ENCODE measurements at places on chromosomes 7 and 10.

GRCh38 chr10:2475711-2476217 is 591.6 kb upstream of the PFKP start:
- DNase-seq, result no peak

DNA sequence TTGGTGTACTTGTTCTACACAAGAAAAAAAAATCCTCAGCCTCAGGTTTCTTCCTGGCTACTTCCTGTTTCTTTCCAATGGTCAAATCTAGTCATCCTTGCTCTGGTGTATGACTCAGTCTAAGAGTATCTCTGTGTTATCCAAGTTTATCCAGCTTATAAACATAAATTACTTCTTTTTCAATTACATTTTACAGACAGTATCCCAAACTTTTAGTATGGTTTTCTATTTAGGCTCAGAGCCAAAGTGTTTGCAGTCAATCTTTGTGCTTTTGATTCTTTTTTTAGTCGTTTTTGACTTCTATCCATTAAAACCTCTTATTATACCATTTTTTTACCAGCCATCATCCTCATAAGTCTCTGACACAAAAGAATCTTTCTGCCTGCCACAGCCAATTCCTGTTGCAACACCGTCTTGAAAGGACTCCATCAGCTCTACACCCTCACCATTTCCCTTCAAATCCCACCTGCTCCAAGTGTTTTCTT is 294.6 kb downstream of the PTEN start:
- no peak for DNase-seq

DNA sequence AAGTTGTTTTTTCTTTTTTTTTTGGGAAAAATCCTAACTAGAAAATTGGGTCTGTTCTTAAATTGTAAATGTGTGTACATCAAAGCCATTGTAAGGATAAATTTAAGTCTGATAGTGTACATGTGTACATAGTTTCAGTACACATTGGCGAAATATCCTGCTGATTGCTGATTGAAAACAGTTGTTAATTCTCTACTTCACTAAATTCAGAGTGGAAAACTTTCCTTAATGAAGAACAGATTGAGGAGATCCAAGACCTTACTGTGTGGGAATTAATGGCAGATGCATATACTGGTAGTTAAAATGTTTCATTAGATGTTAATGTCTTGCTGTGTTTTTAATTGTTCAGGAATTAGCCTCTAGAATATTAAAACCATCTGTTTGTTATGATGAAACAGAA is 506.0 kb downstream of the AUTS2 start:
- no peak for DNase-seq

- DNase-seq, result no peak
Observed at GRCh38 chr10:103717341-103718246, 137.8 kb downstream of the SH3PXD2A start.

DNA sequence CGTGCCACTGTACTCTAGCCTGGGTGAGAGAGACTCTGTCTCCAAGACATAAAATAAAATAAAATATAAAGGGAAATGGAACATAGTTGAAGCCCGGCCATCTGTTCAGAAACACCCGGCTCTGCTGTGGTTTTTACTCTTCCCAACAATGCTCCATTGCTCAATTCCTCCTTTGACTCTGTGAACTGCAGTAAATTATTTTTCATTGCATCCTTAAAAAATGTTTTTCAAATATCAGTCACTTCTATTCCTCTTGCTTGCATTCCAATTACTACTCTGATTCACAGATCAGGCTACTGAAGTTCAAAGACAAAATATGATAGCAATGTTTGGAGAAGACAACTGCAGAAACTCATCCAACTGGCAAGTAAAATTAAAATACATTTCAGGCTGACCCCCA is 983.0 kb downstream of the SORCS1 start:
- DNase-seq, result no peak

DNA sequence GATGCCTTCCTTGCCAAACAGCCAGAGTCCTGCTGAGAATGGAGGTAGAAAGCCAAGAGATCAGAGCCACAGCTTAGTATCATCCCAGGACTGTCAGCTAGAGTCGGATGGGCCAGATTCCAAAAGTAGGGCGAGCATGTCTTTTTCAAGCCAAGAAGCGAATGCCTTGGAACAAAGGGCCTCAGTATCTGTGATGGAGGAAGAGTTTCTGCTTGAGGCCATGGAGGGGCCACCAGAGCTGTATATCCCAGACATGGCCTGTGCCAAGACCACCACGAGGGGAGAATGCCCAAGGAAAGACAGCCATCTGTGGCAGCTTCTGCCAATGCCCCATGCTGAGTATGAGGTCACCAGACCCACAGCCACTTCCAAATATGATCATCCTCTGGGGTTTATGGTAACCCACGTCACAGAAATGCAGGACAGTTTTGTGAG is 44.3 kb upstream of the PPP1R17 start:
- no peak for DNase-seq

GRCh38 chr7:27636326-27637006 is 26.2 kb downstream of the HIBADH start:
- DNase-seq, result no peak

GRCh38 chr7:28787106-28787505 is 171.0 kb downstream of the TRIL start:
- no peak for DNase-seq

GRCh38 chr10:32909456-32909855 is 48.6 kb downstream of the ITGB1 start:
- no peak for DNase-seq

- DNase-seq, result no peak
Observed at GRCh38 chr10:86061278-86062197, 305.1 kb downstream of the GRID1 start.

- DNase-seq, result no peak
Observed at GRCh38 chr10:21084700-21085099, 187.6 kb upstream of the NEBL start.

DNA sequence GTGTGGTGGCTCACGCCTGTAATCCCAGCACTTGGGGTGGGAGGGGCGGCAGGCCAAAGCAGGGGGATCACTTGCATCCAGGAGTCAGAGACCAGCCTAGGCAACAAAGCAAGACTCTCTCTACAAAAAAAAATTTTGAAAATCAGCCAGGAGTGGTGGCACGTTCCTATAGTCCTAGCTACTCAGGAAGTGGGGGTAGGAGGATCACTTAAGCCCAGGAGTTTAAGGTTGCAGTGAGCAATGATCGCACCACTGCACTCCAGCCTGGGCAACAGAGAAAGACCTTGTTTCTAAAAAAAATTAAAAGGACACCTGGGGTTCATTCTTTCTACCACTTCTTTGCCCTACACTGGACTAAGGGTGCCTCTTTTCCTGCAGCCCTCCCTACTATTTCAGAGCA is 15.1 kb downstream of the WAPL start:
- no peak for DNase-seq

DNA sequence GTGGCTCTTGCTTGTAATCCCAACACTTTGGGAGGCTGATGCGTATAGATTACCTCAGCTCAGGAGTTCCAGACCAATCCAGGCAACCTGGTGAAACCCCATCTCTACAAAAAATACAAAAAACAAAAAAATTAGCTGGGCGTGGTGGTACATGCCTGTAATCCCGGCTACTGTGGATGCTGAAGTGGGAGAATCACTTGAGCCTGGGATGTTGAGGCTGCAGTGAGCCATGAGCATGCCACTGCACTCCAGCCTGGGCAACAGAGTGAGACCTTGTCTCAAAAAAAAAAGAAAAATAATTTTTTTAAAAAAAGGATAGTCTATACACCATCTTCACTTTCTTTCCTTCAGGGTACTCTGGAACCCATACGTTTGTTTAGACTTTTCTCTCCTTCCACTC is 6.2 kb downstream of the REEP3 start:
- DNase-seq, result no peak

DNA sequence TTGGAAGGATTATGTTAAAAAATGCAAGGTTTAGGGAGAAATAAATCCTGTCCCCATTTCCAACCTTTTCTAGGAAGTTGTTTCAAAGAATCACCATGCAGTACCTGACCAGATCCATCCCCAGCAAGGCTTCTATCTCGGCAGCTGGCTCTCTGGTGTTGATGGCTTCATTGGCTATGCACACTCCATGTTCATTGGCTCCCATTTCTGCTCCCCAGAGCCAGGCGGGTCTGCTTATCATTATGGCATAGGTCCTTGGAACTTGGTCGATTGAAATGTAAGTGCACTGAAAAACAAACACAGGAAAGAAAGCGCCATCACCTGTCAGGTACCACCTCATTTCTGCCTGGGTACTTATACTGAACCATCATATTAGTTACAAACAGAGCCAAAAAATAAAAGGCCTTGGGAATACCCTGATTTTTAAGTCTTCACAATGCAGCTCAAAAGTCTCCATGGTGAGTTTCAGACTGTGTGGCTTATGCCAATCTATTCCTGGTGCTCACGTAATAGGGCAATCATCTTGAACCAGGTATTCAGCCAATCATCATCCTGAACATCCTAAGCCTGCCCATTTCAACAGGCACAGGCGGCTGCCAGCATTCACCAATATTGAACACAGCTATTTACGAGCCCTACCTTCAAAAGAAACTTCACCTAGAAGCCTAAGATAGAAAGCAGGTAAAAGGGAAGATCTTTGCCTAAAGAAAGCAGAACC is 34.4 kb downstream of the SCRN1 start:
- no peak for DNase-seq

GRCh38 chr10:75335191-75335590 is 66.4 kb downstream of the ZNF503 start:
- DNase-seq, result no peak

Measured in NCI-H2029 (cell line).